ENCODE measurements at places on chromosomes 2 and 18.

DNA sequence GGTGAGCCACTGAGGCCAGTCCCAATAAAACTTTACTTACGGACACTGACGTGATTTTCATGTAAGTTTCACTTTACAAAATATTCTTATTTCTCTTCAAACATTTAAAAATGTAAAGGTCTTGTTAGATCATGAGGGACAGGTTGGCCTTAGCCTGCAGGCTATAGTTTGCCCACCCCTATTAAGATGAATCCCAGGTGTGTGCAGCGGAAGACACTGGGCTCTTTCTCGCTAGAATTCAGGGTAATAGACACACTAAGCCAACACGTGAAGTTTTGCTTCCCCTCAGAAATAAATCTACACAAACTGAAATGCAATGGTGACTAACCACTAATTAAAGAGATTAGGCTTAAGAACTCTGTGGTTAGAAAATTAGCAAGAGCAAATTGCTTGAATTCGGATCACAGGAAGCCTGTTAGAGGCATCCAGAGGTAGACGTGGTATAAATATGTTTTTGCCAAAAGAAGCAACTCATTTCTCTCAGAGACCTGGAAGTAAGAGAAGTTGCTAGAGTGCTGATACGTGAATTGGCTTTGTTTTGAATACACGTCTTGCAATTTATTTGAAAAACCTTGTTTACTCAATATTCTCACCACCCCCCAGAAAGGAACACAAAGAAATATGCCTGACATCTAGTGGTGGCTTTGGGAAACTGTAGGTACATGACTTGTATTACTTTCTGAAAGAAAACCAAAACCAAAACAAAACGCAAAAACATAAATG lies 151.6 kb downstream of the DTNB start:
- no peak for DNase-seq
- peaks cover 2% of the 10 kb centered on the region for H3K36me3 ChIP-seq
- no peaks in the 10 kb centered on the region for H3K27me3 ChIP-seq
- peaks cover 16% of the 10 kb centered on the region for H3K4me1 ChIP-seq
- peak overlapping the region; percentile 78 for H3K27ac ChIP-seq

DNA sequence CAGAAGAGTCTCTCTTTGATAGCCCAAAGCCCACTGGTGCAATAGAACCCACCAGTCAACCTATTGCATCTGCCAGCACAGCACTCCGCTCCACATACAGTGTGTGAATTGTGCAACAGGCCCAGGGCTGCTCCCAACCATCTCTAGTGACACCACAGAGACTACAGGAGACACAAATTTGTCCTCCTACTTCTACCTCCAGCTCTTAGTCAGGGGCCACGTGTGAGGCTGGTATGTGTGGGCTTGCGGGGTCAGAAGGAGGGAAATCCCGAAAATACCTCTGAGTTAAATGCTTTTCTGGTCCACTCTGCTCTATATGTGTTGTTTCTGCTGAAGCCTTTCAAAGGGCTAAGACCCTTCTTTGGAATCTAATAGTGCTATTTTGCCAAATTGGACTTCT lies 18.0 kb downstream of the DGUOK start:
- H3K4me1 ChIP-seq: peaks cover 42% of the 10 kb centered on the region
- DNase-seq: no peak
- peaks cover 27% of the 10 kb centered on the region for H3K36me3 ChIP-seq
- no peak overlapping the region for H3K27ac ChIP-seq
- no peak overlapping the region for H3K4me3 ChIP-seq
- H3K27me3 ChIP-seq: no peaks in the 10 kb centered on the region

- peak; percentile 30 for DNase-seq
- peaks cover 13% of the 10 kb centered on the region for H3K4me1 ChIP-seq
- peak overlapping the region; percentile 68 for H3K4me3 ChIP-seq
- peak overlapping the region; percentile 89 for H3K27ac ChIP-seq
Observed at GRCh38 chr18:38940863-38941531, 1375.4 kb upstream of the CELF4 start.

- peaks cover 14% of the 10 kb centered on the region for H3K36me3 ChIP-seq
- DNase-seq: no peak
- H3K4me1 ChIP-seq: peaks cover 30% of the 10 kb centered on the region
- peak overlapping the region; percentile 64 for H3K27ac ChIP-seq
Observed at GRCh38 chr2:27351802-27352598, 4.6 kb downstream of the GTF3C2 start.

GRCh38 chr2:116141891-116142474 lies 1672.5 kb upstream of the DDX18 start:
- no peaks in the 10 kb centered on the region for H3K27me3 ChIP-seq
- no peak for DNase-seq
- H3K36me3 ChIP-seq: peaks cover 2% of the 10 kb centered on the region
- H3K27ac ChIP-seq: no peak overlapping the region
- no peaks in the 10 kb centered on the region for H3K4me1 ChIP-seq

- H3K36me3 ChIP-seq: peaks cover 17% of the 10 kb centered on the region
- H3K27me3 ChIP-seq: no peaks in the 10 kb centered on the region
- DNase-seq: no peak
- no peaks in the 10 kb centered on the region for H3K4me1 ChIP-seq
- H3K27ac ChIP-seq: no peak overlapping the region
Observed at GRCh38 chr2:143680885-143681405, 551.7 kb downstream of the ARHGAP15 start.

DNA sequence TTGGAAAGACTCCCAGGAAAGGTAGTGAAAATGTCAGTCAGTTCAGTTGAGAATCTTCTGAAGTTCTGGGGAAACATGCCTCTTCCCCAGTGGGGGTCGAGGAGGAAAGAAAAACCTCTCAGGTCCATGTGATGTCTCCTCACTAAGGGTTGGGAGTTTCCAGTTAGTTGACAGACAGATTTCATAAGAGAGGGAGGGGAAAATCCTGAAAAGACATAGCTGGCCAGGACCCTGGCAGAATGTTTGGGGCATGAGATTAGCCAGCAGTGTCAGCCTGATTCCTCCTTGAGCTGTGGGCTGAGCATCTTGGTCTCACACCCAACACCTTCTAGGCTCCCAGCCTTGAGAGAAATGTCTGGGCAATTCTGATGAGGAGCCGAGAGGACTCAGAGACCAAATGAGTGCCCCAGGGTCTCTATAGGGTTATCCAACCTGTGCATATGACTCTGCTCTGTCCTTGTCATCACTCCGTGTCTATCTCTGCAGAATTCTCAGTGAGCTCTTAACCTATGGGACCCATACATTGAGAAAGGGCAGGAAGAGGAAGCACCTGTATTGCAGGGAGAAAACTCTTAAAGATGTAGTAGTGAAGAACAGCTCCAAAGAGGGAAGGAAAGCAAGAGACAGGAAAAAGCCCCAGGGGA lies 13.9 kb downstream of the BMP10 start:
- no peak for DNase-seq
- H3K27me3 ChIP-seq: peaks cover 6% of the 10 kb centered on the region
- H3K36me3 ChIP-seq: no peaks in the 10 kb centered on the region

GRCh38 chr18:27501671-27502070 lies 316.6 kb upstream of the CHST9 start:
- H3K27ac ChIP-seq: no peak overlapping the region
- no peaks in the 10 kb centered on the region for H3K36me3 ChIP-seq
- no peak for DNase-seq
- H3K4me3 ChIP-seq: no peak overlapping the region
- no peaks in the 10 kb centered on the region for H3K27me3 ChIP-seq
- no peaks in the 10 kb centered on the region for H3K4me1 ChIP-seq

- peaks cover 8% of the 10 kb centered on the region for H3K36me3 ChIP-seq
- no peak for DNase-seq
- peaks cover 27% of the 10 kb centered on the region for H3K27me3 ChIP-seq
- no peak overlapping the region for H3K4me3 ChIP-seq
- peaks cover 2% of the 10 kb centered on the region for H3K4me1 ChIP-seq
- no peak overlapping the region for H3K27ac ChIP-seq
Observed at GRCh38 chr2:12871694-12872315, 155.1 kb downstream of the TRIB2 start.

GRCh38 chr18:36817039-36817438 lies 11.8 kb downstream of the TPGS2 start:
- peaks cover 6% of the 10 kb centered on the region for H3K4me1 ChIP-seq
- peaks cover 15% of the 10 kb centered on the region for H3K36me3 ChIP-seq
- H3K4me3 ChIP-seq: no peak overlapping the region
- no peak for DNase-seq
- H3K27me3 ChIP-seq: no peaks in the 10 kb centered on the region

- DNase-seq: no peak
- no peaks in the 10 kb centered on the region for H3K36me3 ChIP-seq
- no peaks in the 10 kb centered on the region for H3K27me3 ChIP-seq
- H3K27ac ChIP-seq: no peak overlapping the region
Observed at GRCh38 chr2:34291076-34291475, 692.0 kb upstream of the FAM98A start.

DNA sequence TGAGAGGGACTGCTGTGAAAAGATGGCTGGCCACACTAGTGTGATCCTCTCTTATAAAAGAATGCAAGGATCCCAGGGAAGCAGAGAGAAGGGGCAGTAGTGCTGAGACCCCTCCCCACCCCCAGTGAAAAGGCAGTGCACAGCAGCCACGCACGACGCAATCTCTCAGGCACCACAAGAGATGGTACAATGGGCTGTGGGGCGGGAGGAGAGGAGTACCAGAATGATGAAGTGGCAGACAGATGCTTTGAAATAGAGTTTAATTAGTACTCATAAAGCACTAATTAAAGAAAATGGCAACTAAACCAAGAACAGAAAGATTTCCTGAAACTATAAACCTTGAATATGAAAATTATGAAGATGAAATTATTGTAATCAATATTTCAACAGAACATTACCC lies 29.0 kb downstream of the B4GALT6 start:
- no peaks in the 10 kb centered on the region for H3K36me3 ChIP-seq
- DNase-seq: no peak
- no peak overlapping the region for H3K4me3 ChIP-seq
- H3K4me1 ChIP-seq: peaks cover 13% of the 10 kb centered on the region
- H3K27ac ChIP-seq: no peak overlapping the region
- peaks cover 18% of the 10 kb centered on the region for H3K27me3 ChIP-seq

- no peak for DNase-seq
- H3K27ac ChIP-seq: no peak overlapping the region
- peaks cover 3% of the 10 kb centered on the region for H3K27me3 ChIP-seq
- no peak overlapping the region for H3K4me3 ChIP-seq
- H3K36me3 ChIP-seq: peaks cover 9% of the 10 kb centered on the region
Observed at GRCh38 chr2:64085936-64086335, 58.3 kb downstream of the PELI1 start.

- H3K27me3 ChIP-seq: no peaks in the 10 kb centered on the region
- H3K36me3 ChIP-seq: peaks cover 2% of the 10 kb centered on the region
- no peak overlapping the region for H3K27ac ChIP-seq
- no peak overlapping the region for H3K4me3 ChIP-seq
- peaks cover 5% of the 10 kb centered on the region for H3K4me1 ChIP-seq
Observed at GRCh38 chr2:112577756-112578155, 6.7 kb upstream of the CHCHD5 start.
